ENCODE measurements at places on chromosomes 5 and 9.

- DNase-seq = no peak
These were observed 65.7 kb upstream of the SHB start for GRCh38 chr9:38134611-38135237.

DNA sequence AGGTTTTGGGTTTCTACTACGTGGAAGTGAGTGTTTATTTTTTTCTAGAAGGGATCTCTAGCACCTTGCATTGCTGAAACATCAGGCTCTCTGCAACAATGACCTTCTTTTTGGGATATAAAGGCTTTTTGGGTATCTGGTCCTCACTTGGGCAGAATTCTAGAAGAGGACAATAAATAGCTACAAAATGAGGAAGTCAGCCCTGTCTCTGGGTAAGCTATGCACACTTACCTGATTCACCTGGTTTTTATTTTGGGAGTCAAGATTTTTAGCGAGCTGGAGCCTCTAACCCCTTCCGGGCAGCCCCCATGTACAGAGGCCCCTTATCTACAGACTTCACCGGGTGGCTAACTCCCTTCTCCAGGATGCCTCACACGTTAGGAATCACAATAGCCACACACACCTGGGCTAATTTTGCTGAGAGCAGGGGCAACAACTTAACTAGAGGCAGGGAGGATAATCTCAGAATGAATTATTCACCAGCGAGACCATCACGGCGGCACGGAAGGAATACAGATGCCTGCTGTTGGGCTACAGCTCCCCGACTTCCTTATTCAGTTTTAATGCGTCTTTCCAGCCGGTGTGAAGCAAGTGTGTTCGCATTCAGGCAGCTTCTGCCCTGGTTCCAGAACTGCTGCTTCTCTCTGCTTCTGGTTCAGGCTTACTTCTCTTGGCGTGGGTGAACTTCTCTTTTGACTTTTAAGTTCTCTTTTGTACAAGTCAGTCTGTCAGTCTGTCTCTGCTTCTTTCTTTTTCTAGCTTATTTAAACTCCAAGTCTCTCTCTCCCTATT, 341.0 kb upstream of the PANK3 start:
- no peak for DNase-seq

GRCh38 chr9:113906411-113907110, 30.5 kb downstream of the ZNF618 start:
- no peak for DNase-seq

DNA sequence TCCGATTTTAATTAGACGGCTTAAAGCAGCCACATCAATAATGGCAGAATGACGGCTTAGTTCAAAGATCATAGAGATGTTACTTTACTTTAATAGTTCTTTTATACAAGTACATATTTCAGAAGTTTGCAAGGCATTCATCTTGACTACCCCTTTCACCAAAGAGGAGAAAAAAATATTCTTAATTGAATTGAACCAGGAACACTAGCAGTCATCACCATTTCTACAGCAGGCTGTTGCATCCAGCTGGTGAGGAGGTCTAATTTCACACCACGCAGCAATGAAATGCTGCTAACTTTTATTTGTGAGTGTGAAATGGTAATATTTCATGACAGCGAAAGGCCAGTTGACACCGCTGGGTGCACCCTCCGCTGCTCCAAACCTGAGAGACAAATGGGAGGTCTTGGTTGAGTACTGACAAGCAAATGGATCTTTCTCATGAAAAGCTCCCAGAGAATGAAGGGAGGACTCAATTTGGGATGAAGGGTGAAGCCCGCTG, 322.2 kb downstream of the GLIS3 start:
- DNase-seq = no peak

GRCh38 chr9:33159777-33160127, 7.4 kb downstream of the B4GALT1 start:
- DNase-seq = no peak

GRCh38 chr5:73031839-73032238, 76.0 kb downstream of the FCHO2 start:
- peak; percentile 9 for DNase-seq

DNA sequence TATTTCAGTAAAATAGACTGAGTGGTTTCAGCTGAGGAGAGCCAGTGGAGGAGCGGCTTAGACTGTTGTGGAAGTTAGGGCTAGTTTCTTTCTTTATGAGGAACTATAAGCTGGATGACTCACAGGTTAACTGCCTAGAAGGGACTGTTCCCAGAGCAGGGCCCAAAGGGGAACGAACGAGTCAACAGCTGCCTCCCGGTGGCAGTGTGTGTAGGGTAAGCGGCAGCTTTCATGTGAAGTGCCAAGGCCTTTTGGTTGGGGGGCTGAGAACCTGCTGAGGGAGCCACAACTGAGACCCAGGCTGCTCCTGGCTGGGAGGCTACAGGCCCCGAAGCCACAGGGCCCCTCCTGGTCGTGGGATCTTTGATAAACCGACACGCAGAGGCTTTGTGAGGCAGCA, 7.0 kb downstream of the SQSTM1 start:
- DNase-seq = no peak

- DNase-seq = no peak
These were observed 57.3 kb upstream of the KLF4 start for GRCh38 chr9:107546859-107547258.

All from HTR-8/SVneo (cell line).